ENCODE measurements at places on chromosomes 2 and 18.

DNA sequence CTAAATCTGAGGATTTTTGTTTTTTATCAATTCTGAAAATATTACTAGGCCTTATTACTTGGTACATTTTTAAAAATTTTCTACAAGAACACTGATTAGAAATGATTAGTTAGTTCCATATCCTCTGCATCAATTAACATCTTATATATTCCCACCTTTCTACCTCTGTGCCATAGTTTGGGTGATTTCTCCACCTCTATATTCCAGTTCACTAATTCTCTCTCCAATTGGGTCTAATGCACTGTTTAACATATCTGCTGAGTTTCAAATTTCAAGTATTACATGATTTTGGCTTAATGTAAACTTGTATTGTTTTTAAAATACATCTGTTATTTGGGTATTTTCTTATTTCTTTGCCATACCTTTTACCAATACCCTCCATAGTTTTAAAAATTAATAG, 705.7 kb upstream of the SALL3 start:
- no peak for DNase-seq

- DNase-seq: peak; percentile 72
Measured at GRCh38 chr2:98118161-98118560, 31.2 kb downstream of the VWA3B start.

DNA sequence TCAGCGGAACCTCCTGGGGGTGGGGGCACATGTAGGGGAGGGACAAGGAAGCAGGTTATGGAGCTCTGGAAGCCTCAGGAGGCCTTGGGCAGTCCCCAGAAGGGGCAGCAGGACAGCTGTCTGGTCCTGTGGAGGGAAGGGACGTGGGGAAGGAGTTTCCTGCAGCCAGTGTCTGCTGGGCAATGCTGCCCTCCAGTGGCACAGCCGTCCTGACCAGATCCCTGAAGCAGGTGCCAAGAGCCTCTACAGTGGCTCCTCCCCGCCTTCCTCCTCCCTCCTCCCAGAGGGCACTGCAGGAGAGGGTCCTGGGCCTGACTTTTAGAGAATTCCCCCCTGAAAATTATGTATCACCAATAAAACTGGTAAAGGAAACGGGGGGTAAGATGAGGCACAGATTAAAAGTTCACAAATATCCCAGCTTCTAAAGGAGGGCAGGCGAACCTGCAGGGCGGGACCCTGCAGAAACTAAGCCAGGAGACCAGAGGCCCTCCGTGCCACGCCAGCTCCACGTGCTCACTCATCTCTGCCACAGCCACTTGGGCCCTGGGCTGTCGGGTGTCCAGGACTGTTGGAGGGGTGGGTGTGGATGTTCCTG, 258.5 kb downstream of the TWIST2 start:
- DNase-seq: peak; percentile 55

- peak; percentile 99 for DNase-seq
Measured at GRCh38 chr2:17976871-17977746, 98.6 kb downstream of the KCNS3 start.

DNA sequence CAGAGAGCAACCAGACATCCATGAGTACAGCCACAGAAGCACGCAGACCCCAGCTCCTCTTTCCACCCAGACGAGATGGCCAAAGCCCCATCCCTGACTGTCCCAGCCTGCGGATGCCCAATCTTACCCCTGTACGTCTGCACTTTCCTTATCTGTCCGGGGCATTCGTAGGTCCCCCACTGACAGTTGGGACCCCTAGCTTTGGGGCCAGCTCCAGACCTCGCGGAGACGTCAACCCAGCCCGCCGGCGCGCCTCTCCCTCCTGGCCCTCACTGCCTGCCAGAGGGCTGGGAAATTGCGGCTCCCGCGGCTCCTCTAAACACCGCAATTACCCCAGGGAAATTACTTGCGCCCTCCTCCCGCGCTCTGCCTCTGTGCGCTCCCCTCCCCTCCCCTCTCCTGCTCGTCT, 2.3 kb downstream of the ECEL1 start:
- DNase-seq: no peak

- no peak for DNase-seq
Measured at GRCh38 chr2:11701206-11701605, 31.2 kb upstream of the NTSR2 start.

DNA sequence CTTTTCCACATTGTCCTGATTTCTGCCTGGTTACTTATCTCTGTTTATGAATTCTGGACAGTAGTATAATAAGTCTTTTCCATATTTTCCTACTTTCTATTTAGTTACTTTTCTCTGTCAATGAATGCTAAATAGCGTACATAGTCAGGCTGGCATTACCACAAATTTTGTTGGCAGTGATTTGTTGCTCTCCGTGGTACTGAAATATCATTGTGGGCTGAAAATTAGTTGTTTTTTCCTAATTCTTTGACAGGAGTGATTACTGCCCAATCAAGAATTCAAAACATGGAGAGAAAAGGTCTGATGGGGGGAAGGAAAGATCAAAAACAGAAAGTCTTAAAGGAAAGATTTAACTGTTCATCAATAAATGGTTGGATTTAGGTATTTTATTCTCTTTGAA, 7.7 kb upstream of the GALNT13 start:
- DNase-seq: no peak

DNA sequence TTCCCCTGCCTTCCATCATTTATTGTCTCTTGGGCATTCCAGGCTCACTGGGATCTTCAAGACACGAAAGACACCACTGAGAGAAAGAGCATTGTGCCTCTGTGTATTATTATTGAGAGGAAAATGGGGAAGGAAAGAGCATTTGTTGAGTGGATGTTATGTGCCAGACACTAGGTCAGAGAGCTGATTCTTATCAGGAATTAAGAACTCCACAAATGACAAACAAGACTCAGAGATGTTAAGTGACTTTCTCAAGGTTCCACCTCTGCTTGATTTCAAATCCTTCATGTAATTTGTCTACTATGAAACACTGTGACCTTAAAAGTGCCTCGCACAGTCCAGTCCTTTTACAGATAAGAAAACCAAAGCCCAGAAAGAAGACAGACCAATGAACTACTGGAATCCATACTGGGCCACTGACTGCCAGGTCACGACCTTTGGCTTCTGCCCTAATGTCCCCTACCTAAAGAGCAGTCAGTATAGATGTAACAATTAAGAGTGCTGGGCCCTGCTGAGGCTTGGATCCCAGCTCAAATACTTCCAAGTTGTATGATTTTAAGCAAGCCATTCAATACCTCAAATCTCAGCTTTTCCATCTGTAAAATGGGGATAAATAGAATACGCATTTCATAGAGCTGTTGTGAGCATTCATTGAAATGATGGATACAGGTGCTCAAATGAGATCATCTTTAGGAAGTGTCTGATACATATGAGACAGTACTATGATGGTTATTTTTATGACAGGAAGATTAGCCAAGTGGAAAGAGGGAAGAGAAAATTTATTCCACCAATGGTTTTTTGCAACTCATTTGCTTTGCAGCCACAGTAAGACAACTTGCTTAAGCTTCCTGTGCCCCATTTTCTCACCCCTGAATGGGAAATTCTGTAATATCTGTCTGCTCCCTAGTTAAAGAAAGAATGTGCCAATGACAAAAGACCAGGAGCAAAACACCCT, 10.9 kb downstream of the KLF7 start:
- no peak for DNase-seq

GRCh38 chr18:71865888-71866287, 678.3 kb downstream of the CBLN2 start:
- no peak for DNase-seq

- DNase-seq: no peak
Measured at GRCh38 chr2:96099861-96100798, 16.2 kb downstream of the ADRA2B start.

DNA sequence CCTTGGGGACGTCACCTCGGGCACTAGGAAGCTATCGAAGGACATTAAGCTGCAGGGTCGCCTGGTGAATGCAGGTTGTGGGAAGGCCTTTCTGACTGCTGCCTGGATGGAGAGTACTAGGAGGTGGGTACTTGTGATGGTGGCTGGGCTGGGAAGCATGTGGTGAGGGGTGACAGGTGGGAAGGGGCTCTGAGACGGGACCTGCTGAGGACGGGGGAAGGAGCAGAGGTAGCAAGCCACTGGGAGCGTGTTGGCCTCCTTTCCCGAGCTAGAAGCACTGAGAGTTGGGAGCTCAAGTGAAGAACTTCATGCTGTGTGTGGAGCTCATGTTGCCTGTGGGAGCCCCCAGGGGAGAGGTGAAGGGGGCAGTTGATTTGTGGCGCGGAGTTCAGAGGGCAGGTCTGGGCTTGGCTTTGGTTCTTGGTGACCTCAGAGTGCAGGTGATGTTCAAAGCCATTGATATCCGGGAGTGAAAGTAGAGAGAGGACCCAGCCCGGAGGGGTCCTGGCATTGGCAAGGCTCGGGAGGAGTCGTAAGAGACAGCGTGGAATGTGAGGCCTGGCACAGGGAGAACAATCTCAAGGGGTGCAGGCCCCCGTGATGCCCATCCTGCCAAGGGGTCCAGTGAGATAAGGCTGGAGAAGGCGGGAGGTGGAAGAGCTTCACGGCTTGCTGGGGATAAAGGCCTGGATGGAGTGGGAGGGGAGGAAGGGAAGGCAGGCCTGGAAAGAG, 13.2 kb downstream of the MROH2A start:
- no peak for DNase-seq

GRCh38 chr2:120938045-120938771, 202.5 kb downstream of the GLI2 start:
- DNase-seq: no peak

DNA sequence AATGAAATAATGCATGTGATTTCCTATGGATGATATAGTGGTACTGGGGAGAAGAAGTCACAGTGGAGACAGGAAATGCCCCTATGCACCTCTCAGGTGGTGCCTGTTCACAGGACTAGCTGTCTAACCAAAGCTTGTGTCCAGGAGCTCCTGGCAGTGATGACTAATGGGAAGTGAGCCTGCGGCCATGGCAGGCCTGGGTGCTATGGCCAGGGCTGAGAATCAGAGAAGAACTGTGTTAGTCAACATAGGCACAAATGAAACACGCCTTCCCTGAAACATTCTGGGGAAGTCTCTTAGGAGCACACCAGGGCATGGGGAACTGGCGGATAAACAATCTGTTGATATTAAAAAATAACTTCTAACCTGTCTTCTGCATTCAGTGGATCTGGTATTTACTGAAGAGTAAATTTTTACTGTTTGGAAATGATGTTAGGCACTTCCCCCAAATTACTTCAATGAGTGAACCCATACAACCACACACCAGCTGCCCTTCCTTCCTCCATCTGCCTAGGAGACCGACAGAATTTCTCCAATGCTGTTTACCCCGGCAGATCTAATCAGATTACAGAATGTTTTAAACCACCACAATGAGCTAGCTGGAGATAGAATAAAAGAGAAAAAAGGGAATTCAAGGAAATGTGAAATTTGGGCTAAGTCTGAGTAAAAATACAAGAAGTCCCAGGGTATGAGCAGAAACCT, 67.4 kb downstream of the MEP1B start:
- DNase-seq: no peak

DNA sequence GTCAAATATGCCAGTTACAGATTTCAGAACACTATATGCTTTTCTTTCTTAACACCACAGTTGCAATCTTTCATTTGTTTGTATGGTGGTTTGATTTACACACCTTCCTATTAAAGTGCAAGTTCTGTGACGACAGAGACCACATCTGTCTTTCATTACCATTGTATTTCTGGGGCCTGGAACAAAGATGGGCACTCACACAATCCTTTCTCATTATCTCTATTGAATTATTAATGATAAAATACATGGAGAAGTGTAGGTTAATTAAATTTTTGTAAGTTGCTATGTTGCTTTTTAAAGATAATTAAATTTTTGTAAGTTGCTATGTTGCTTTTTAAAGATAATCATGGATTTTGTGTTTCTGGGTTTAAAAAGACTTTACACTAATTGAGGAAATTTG, 79.9 kb downstream of the KCTD18 start:
- peak; percentile 46 for DNase-seq

DNA sequence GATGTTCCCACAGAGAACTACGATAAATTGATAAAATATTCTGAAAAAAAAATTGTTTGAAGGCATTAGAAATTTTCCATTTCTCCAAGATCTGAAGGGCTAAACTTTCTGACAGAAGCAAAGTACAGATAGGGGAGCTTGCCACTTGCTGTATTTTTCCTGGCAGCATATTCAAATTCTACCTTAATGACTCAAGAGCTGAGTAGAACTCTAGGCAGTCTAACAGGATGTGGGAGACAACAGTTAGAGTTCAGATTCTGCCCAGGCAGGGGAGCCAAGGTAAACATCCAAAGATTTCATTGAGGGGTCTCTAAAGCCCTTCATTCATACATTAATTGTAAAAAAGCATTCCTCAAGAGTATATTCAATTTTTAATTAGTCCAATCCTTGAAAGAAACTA, 46.0 kb upstream of the RIT2 start:
- DNase-seq: peak; percentile 64

DNA sequence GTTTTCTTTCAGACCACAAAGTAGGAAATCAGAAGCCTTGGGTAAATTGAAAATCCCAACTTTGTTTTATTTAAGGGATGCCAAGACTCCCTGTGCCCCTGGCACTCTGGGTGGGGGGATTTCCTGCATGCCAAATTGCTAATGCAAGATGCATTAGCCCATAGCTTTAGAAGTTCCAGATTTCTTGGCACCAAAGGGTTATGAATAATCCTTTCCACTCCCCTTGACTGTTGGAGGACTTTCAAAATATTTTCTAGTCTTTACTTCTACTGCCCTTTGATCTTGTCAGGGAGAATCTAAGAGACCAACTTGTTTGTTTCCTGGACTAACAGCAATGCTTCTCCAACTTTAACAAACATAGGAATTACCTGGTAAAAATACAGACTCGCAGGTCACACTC, 81.8 kb upstream of the TGIF1 start:
- DNase-seq: peak; percentile 82

- no peak for DNase-seq
Measured at GRCh38 chr18:35577045-35577848, 4.3 kb upstream of the GALNT1 start.

GRCh38 chr2:61759718-61760117, 94.1 kb downstream of the FAM161A start:
- peak; percentile 84 for DNase-seq

DNA sequence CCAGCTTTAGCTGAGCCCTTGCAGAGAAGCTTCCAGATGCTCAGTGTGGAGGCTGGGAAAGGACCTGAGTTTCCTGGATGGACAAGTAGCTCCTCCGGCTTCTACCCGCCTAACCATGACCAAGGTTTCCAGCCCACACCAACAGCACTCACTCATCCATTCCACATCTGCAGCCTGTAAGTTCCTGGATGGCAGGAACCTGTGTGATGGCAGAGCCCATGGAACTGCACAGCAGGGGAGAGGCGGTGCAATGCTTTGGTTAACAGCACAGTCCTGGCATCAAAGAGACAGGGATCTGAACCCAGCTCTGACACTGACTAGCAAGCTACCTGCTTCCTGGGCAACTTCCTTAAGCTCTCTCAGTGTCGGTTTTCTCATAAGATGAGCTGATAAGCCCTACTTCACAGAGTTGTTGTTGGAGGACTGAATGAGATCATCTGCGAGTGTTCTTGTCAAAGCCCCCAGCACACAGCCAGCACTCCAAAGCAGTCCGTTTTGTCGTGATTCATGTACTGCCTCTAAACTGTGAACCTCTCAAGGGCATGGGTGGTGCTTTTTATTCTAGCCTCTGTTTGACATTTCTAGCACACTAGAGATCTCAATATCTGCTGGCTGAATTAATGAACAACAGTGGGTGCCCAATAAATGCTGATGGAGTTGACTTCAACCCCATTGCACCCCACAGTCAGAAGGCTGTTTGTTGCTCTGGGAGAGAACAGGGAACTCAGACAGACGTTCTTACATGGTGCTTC, 41.6 kb upstream of the OTOF start:
- DNase-seq: no peak

- DNase-seq: no peak
Measured at GRCh38 chr18:26515643-26516487, 32.5 kb downstream of the KCTD1 start.

All from fibroblast of skin of right biceps (primary cell).